ENCODE measurements at places on chromosomes 12 and 14. TPM values are rescaled to one million over a fixed set of nuclear protein-coding genes. Genes with fewer than 3 reads are reported as not detected.

The NR4A1 gene
- 55.2 TPM for total RNA-seq

The SYCP3 gene
- not detected for total RNA-seq

The DDX11 gene
- total RNA-seq, result 20.5 TPM

The MMP17 gene
- total RNA-seq, result 2.4 TPM

The REM2 gene
- total RNA-seq, result 0.19 TPM

The PSMA6 gene
- total RNA-seq, result 41.4 TPM

The RIN3 gene
- total RNA-seq, result 1.9 TPM

The ANG gene
- 15.8 TPM for total RNA-seq
